ENCODE measurements at places on chromosomes 11 and 22.

DNA sequence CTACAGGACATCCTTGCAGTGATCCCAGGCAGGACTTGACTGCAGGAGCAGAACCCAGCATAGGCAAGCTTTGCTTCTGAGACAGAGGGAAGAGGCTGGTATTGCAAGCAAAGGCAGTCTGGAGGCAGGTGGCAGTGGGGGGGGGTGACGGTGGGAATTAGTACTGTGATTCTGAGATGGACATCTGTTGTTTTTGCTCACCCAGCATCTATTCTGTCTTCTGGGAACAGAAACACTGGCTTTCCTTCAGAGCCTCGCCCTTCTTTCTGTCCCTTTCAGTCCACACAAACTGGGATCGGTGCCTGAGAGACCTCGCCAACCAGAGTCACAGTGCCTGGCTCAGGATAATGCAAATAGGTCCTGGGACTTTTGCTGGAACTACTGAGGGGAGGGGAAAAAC is 31.2 kb upstream of the RASL10A start:
- DNase-seq = no peak

DNA sequence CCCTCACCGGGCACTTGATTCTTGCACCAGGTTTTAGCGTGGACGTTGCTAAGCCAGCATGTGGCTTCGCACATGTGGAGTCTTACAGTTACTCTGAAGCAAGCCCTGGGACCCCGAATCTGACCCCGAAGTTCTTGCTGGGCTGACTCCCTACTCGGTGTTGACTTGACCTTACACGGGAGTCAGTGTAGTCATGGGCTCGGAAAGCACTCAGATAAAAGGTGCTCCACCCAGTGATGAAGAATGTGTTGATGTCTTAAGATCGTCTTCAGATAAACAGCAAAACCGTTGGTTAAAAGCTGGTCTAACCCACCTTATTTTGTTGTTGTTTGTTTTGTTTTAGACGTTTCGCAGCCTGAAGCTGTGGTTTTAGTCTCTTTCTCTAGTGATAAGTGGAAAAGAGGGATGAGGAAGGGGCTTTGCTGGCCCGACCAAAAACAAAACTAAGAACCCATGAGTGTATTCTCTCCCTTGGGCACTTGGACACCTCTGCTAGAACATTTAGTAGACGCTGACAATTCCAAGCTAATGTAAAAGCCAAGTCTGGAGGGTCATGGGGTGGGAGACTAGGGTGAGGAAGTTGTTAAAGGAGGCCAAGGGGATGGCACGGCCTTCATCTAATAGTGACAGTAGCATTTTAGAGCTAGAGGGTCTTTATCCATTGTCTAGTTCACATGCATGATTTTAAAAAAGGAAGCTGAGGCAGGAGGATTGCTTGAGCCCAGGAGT is 69.9 kb downstream of the BCR start:
- DNase-seq = no peak

DNA sequence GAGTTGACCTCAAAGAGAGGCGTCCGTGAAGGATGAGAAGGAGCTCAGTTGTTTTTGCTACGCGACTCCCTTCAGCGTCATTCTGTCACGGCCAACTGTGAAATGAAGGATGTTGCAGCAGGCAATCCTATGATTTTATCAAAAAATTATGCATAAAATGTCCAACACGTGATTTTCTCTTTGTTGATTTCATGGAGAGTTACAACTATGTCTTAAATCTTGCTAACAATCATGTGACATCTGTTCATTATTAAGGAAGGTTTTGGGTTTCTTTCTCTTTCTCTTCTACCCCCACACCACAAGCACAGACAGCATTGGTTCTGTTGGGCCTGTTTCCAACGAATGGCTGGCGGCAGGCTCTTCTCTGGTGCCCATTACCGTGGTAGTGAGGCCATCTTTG is 3.7 kb downstream of the KRTAP5-4 start:
- no peak for DNase-seq

DNA sequence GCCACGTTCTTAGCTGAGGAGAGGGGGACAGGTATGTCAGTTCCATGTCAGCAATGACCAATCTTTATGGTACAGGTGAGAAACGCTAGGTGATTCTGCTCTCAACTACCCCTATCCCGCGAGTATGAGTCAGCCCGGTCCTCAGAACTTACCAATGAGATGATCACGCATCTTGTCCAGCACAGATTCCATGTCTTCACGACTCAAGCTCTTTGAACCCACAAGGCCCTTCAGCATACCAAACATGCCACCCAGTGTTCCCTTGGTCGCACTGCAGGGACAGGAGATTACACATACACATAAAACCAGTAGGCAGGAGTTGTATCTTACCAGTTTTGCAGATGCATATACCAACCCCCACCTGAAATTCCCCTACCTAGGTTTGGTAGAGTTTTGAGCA is 2.9 kb downstream of the SRPRA start:
- no peak for DNase-seq

DNA sequence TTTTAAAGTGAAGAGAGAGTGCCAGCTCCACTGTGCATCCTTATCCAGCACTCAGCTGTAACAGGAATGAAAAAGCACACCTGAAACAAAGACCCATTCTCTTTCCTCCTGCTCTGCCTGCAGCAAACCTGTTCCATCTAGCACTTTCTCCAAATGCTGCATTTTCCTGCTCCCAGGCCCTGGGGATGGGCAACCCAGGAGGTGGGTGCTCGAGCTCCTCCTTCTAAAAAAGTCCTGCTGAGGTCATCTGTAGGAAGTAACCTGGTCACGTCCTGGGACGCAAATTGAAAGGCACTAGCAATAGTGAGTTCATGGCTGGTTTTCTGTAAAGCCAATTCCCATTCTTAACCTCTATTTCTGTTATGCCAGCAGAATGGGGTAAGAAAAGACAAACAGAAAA is 173.7 kb downstream of the MAML2 start:
- DNase-seq = no peak

- DNase-seq = no peak
Observed at GRCh38 chr11:36485298-36486002, 24.6 kb downstream of the TRAF6 start.
